ENCODE measurements at places on chromosomes 6 and 20.
A peak's percentile ranks its signal among the peaks of the same experiment; 100 is the strongest.

DNA sequence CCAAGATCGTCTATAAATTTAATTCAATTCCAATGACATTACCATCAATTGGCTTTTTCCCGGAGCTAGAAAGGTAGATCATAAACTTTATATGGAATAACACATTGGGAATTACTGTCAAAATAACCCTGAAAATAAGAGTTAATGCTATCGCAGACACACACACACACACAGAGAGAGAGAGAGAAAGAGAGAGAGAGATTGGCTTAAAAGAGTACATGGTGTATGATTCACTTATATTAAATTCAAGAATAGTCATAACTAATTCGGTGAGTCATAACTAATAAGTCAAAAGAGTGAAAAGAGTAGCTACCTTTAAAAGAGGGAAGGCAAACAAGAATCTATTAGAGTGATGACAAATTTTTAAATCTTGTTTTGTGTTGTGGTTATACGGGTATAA is 425.5 kb downstream of the TBC1D32 start:
- no peak for DNase-seq

- no peak for DNase-seq
Measured at GRCh38 chr20:568097-568652, 24.6 kb upstream of the CSNK2A1 start.

GRCh38 chr20:3842348-3842930 is 4.2 kb upstream of the MAVS start:
- DNase-seq = no peak

DNA sequence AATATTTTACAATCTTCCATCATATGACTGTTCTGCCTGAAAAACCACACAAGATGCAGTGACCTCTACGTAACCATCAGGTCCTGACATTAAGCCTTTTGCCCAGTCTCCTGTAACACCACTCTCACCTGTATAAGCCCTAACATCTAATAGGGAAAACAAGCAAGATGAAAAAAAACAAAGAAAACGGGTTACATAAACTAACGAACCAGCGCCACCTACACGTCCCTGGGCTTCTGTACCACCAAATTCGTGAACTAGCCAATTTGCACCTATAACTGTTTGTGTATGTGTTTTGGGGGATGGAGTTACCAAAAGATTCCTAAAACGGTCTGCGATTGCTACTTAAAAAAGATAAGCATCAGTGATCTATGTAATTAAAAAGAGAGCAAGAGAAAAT is 70.2 kb downstream of the BLOC1S5 start:
- DNase-seq = no peak

- DNase-seq = no peak
Measured at GRCh38 chr6:119610265-119610664, 260.7 kb upstream of the MAN1A1 start.

GRCh38 chr6:116278854-116279231 is 887 bp downstream of the TSPYL1 start:
- DNase-seq = no peak

DNA sequence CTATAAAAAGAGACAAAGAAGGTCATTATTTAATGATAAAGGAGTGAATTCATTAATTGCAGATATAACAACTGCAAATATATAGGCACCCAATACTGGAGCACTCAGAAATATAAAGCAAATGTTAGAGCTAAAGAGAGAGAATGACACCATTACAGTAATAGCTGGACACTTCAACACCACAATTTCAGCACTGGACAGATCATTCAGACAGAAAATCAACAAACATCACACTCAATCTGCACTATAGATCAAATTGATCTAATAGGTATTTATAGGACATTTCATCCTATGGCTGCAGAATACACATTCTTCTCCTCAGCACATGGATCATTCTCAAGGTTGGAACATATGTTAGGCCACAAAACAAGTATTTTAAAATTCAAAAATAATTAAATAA is 72.7 kb downstream of the MAP7 start:
- DNase-seq = no peak

- no peak for DNase-seq
Measured at GRCh38 chr6:7555671-7556070, 14.2 kb downstream of the DSP start.

DNA sequence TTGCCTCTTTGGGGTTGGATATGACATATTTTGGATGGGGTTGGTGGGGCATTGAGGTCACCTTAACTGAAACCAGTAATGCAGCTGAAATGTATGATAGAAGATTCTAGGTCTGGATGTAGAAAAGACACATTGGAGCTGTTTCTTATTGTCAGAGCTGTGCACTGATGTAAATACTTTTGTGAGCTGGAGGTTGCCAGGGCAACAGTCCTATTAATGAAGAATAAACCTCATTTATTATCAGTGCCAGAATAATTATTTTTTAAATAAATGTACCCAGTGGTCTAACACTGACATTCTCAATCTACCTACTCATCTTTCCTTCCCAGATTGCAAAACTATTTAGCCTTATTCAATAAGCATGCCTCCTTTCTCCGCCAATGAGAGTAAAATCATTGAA is 57.0 kb downstream of the CAP2 start:
- DNase-seq = no peak

DNA sequence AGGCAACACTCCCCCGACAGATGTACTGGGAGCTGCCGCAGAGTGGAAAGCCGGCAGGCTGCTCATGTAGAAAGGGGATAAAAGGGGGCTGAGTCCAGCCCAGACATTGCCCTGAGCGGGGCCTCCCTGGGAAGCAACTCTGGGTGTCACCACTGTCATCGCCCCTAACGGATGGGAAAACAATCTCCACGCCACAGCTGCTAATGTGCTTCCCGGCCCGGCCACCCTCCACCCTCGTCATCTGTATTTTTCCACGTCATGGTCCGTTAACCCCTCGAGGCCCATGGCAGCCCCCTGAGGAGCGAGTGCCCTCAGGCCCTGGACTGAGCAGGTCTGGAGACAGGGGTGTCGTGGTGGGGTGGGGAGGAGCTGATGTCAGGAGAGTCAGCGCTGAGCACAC is 227.4 kb downstream of the DLL1 start:
- DNase-seq = no peak

DNA sequence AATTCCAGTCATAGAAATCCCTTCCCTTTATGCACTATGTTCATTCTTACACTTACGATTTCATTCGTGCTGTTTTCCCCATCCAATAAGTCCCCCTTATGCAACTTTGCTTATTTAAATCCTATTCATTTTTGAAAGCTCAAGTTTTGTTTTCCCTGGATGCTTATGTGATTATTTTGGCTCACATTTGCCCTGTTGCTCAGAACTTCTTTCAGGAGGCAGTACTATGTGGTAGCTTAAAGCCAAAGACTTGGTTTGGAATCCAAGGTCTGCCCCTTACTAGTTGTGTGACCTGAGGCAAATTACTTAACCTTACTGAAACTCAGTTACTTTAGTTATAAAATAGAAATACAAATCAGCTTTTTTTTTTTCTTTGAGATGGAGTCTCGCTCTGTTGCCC is 59.6 kb downstream of the MOXD1 start:
- DNase-seq = no peak

GRCh38 chr6:37540029-37540352 is 40.3 kb upstream of the CCDC167 start:
- no peak for DNase-seq

DNA sequence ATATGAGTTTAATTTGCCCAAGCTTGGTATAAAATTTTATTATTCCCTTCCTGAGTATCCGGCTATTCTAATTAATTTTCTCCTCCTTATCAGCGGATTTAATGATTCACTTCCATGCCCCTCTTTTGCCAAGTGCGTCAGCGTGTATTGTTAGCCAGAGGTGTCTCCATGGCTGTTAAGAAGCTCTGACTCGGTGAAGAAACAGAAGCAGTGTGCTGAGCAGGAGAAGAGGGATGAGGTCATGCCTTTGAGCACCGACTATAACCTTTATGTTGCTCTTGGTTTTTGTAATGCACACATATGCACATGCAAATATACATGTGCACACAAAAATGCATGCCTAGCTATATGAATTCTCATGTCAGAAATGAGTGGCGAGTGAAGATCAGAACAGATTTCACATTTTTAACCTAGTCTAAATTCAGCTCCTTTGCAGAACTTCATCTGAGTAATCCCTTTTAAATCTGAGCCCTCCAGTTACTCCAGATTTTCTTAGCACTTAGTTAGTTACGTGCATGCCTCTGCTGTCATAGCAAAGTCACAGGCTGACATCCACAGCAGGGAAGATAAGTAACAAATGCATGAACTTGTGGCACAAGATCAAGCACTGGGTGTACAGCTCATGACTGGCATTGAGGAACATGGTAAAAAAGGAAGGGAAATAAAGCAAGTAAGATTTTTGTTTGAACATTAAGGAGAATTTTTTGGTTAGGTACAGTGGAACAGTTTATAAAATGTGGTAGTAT is 24.3 kb downstream of the HTR1E start:
- DNase-seq = no peak

GRCh38 chr6:50427267-50427666 is 286.1 kb upstream of the TFAP2D start:
- DNase-seq = no peak

- no peak for DNase-seq
Measured at GRCh38 chr6:41075651-41076626, 3.2 kb downstream of the NFYA start.

DNA sequence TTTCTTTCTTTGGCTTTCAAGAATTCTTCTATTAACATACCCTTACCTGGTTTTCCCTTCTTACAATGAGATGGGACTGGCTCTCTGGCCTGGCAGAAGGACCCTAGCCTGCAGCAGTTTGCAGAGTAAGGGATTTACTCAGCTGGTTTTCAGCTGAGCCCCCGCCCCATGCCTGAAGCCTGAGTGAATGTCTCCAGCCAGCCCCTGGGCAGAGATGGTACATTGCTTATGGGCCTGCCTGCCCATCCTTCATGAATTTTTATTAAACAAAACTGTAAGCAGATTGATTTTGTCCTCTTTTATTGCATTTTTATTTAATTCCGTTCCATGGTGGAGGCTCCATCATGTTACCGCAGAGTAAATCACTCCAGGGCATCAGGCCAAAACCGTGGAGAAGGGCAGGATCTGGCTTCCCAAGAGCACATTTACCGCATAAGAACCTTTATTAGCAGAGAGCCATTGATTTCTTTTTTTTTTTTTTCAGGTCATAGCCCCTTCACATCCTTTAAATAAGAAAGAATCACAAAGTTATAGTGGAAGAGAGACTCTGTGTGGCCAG is 316.2 kb downstream of the DHX35 start:
- DNase-seq = no peak

DNA sequence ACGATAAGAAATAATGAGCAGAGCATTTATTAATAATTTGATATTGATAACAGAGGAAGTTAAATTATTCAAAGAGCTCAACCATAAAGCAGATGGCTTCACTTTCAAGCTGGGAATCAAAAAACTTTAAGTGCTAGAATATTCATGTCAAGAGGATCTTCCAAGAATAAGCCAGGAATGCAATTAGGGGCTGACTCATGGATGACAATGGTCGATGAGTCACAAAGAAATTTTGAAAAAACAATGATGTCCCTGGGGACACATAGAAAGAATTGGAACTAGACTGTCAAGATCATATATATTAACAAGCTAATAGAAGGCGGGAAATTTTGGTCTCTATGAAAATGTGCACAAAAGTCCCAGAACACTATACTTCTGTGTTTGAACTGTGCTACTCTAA is 304.1 kb downstream of the LAMA2 start:
- DNase-seq = peak; percentile 38

DNA sequence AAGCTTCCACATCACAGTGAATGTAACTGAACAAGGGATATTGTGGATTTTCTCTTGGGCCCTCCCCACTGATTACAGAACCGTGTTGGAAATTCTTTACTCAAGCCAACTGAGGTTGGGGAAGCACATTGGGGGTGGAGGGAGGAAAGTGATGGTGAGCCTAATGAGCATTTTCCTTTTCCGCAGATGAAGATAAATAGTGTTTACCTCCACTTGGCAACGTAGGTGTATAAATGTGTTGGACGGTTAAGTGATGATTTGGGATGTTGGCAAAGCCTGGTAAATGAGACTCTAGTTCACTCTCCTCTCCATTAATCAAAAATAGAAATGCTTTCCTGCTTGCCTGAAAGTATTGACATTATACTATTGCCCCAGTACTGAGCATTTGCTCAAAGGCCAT is 27.1 kb upstream of the NRN1 start:
- DNase-seq = no peak

GRCh38 chr6:159169193-159169555 is at the start of gene FNDC1:
TSS of gene FNDC1 (plus strand) at chr6:159169400. CDS start at chr6:159169597, 197 bp downstream.
- DNase-seq = no peak

DNA sequence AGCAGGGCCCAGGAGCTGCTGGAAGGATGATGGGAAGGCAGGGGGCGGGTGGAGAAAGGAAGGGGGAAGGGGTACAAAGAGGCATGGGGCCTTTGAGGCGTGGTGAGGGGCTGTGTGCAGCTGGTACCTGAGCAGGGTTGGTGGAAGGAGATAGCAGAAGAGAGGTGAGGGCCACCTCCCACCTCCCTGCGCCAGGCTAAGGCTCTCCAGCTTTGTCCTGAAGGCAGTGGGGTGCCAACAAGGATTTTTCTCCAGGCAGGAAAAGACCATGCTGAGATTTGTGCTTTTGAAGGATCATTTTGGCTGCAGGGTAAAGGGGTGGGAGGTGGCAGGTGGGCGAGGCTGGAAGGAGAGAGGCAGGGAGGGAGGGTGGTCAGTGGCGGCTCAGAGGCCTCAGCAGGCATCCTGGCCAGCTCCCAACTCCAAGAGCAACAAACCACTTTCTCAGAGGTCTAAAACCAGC is 40.8 kb downstream of the NOL4L start:
- DNase-seq = no peak

GRCh38 chr20:10332656-10333415 is 101.2 kb downstream of the MKKS start:
- no peak for DNase-seq

GRCh38 chr6:41200901-41201763 is at the start of gene TREML2:
TSS of gene TREML2 (minus strand) at chr6:41201149. CDS start at chr6:41201008, 141 bp downstream.
- DNase-seq = no peak

DNA sequence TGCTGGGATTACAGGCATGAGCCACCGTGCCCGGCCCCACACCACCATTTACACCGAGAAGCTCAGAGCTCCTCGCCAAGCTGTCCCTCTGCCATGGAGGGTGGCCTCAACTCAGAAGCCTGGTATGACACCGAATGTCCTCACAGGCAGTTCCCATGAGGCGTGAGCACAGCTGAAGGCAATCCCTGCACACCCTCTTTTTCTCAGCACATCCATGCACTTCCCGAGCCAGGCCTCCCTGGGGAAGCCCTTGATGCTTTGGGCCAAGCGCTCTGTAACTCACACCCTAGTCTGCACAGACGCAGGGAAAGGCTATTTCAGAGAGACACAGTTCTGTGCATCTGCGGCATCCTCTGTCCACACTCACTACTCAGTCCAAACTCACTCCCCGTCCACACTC is 18.4 kb downstream of the THBS2 start:
- no peak for DNase-seq

GRCh38 chr20:41956338-41957074 is 338.3 kb upstream of the CHD6 start:
- peak; percentile 18 for DNase-seq

DNA sequence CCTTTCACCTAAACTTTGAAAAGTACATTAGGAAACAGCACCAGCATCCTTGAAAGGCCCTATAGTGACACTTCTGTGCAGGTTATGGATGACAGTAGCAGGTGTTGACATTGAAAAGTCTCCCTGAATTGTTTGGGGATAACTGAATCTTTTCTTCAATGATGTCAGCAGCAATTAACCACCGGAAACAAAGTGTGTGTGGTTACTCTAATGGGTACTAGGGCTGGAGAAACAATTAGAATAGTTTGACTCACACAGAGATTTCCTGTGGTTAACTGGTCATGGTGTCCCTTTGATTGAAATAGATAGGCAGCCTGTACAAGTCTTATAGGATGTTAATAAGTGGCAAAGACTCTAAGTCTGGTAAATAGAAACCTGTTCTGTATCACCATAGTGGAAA is 189.1 kb downstream of the TBX18 start:
- no peak for DNase-seq

Measured in urothelium cell line (cell line).